ENCODE measurements at places on chromosomes 3 and 15. TPM values are rescaled to one million over a fixed set of nuclear protein-coding genes. Genes with fewer than 3 reads are reported as not detected.

IGSF10 gene
- total RNA-seq = 2.7 TPM

ATP13A4 gene
- total RNA-seq = not detected

ITPKA gene
- total RNA-seq = 0.29 TPM

SSUH2 gene
- not detected for total RNA-seq

CFAP20DC gene
- 2.2 TPM for total RNA-seq

BDH1 gene
- total RNA-seq = 5.8 TPM

Measured in osteoblast (primary cell).